PC-3 (cell line): ENCODE measurements at places on chromosomes 11 and 22.

DNA sequence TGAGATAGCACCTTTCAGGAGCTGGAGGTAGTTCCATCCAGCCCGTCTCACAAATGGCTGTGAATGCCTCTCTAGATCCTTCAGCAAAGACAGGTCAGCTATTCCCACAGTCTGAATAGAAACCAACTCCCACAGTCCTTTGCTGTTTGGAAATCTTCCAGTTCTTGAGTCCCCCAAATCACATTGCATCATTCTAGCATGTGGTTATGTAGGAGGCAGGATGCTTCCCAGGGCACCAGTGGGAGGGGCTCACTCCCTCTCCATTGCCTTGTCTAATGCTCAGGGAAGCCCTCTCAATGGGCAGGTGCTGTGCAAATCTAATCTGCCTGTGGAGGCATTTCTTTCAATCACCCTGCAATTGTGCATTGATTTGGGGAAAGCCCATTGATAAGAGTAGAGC lies 14.6 kb downstream of the NAV2 start:
- DNase-seq, result no peak

DNA sequence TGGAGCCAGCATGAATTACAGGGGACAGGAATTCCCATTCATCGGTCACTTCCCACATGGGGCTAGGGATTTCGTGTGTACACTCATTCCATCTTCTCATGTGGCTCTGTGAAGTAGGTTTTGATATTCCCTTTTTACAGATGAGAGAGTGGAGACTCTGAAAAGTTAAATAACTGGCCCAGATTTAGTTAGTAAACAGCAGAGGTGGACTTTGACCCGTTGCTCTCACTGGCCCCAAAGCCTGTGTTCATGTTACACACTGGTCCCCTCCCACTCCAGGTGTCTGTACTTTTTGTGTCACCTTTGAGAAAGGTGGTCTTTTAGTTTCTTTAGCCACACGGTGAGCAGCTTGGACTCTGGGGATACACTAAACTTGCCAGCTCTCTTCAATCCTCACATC lies 108.5 kb downstream of the MICAL2 start:
- DNase-seq, result no peak

GRCh38 chr11:8777907-8778767 lies 95.5 kb downstream of the RPL27A start:
- DNase-seq, result no peak

GRCh38 chr22:32661296-32661695 lies 140.2 kb upstream of the TIMP3 start:
- DNase-seq, result no peak

DNA sequence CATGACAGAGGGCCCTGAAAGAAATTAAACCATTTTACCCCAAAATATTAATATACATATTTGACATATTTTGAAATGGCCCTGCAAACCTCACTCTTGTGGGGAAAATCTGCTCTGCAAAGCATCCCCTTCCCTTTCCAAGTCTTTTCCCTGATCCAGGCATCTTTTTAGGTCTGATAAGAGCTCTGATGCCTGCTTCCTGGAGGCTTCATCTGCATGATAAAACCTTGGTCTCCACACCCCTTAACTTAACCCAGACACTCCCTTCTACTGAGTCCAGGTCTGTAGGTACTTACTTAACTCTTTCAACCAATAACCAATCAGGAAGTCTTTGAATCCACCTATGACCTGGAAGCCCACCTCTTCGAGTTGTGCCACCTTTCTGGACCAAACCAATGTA lies 1.8 kb upstream of the LGALS12 start:
- no peak for DNase-seq

- no peak for DNase-seq
These were observed 342.7 kb downstream of the TENM4 start for GRCh38 chr11:79098146-79098545.

DNA sequence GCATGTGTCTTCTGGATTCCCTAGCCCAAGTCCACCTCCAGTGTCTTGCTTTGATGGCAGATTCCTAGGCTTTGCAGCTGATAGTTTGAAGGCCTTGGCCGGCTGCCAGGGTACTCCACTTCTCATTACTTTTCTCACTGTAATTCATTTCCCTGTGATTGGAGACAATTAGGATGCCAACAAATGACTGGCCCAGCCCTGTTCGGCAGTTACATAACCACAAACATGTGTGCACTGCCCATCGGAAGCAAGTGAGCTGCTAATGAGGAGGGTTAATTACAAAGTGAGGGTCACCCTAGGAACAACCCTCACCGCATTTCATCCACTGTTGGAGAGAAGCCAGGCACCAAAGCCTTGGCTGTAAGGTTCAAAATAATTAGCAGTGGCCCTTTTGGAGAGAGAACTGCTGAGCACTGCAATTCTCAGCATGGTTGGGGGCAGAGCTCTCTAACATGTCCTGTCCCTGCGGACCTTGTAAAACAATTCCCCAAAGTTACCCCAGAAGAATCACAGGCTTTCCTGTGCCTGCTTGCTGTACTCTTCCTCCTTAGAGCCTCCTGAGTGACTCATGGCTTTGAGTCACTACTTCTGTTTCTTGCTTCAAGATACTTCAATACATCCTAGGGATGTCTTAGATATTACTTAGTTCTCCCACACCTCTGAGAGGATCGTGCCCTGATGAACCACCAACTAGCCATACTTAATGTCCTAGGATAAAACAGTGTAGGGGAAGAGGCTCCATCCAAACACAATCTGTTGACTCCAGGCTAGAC lies 109.7 kb upstream of the GALNT18 start:
- peak; percentile 65 for DNase-seq

- DNase-seq, result peak; percentile 56
These were observed 741 bp upstream of the TALDO1 start for GRCh38 chr11:746289-747157.

DNA sequence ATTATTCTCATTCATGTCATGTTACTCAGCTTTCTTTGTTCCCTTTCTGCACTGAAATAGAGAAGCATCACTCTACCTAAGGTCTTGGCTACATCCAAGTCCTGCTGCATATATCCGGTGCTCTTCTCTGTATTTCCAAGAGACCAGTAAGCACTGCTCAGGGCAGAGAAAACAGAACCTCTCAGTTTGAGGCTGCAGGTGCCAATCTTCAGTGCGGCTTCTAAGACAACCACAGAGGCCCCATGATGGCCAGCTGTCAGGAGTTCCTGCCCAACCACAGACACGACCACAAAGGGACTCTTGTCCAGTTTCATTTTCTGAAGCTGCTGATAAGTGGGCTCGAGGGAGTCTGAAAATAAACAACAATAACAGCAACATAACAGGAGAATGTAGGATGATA lies 378.4 kb upstream of the PITPNB start:
- DNase-seq, result no peak

DNA sequence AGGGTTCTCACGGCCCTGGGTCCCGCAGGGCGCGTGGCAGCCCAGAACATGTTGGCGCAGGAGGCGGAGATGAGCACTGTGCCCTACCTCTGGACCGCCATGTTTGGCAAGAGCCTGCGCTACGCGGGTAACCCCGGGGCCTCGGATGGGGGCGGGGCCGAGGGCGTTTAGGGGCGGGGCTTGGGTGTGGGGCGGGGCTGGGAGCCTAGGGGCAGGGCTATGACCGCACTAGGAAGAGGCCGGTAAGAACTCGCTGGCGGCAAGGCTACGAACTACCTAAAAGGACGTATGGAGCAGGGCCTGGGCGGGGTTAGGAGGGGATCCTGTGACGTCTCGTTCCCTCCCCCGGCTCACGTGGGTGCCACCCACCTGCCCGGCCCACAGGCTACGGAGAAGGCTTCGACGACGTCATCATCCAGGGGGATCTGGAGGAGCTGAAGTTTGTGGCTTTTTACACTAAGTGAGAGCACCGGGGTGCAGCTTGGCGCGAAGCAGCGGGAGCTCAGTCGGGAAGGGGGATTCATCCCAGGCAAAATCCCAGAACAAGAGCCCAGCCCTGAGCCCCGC lies 2.8 kb upstream of the LZTR1 start:
- DNase-seq, result no peak

DNA sequence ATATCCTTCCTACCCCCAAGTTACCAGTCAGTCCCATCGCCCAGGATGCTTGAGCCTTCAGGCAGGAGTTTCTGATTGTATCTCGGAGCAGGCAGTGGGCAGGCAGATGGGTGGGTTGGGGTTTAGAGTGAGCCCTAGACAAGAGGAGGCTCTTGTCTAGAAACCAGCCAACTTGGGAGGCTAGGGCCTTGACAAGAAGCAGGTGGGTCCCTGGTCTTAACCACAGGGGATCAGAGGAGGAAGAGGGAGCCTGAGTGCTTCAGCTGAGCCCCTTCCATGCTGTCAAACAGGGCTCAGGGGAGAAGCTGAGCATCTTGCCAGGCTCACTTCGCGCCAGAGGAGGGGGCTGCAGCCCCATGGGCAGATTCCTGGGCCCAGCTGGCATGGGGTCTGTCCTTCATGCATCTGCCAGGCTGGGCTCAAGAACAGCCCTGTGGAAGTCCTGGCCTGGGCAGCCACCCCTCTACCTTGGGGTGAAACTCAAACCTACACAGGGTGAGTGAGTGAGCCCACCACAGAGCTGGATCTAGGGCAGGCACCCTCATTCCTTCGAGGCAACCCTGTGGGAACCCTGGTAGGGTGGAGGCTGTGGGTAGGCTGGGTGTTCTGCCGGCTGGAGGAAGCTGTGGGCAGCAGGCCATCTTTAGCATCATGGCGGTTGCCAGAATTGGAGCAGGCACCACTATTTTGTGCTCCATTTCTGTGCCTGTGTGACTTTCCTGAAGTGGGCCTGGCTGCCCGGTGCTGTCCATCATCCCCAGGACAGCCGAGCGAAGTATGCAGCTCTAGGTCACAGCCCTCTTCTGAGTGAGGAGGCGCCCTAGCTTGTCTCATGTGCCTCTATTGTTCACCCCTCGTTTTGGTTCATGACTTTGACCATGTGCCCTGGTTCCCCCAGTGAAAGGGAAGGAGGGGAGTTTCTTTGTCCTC lies 108.1 kb downstream of the MORC2 start:
- DNase-seq, result no peak
